ENCODE measurements at places on chromosomes 5 and 9.

- no peak for DNase-seq
These were observed 73.7 kb downstream of the GTF3C4 start for GRCh38 chr9:132743931-132744479.

- DNase-seq: no peak
These were observed 261.5 kb downstream of the CEMIP2 start for GRCh38 chr9:71506821-71507220.

- no peak for DNase-seq
These were observed 5.0 kb downstream of the LCN1 start for GRCh38 chr9:135526089-135526729.

- no peak for DNase-seq
These were observed 122.9 kb downstream of the NXNL2 start for GRCh38 chr9:88657893-88658292.

Data from CD4-positive, alpha-beta T cell treated with Interleukin-6 for 4 hours (primary cell).